RWPE1 (cell line): ENCODE measurements at places on chromosomes 2 and 18.

DNA sequence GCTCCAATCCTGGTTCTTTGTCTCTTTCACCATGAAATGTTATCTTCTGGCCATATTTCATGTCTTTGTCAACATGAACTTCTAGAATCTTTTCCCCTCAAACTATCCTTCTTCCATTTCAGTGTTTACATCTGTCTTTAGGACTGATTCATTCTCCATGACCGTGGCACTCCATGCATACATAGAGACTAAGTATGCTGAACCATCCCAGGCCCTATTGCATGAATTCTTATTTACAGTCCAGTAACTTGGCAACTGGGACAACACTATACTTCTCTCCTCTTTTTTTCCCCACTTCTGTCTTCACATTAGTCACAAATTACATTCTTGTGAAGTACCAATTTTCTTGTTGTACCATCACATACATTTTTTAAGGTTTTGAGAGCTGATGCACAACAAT is 109.8 kb upstream of the GALNT13 start:
- DNase-seq, result no peak

GRCh38 chr2:7019191-7019590 is 102.0 kb downstream of the RNF144A start:
- DNase-seq, result no peak

DNA sequence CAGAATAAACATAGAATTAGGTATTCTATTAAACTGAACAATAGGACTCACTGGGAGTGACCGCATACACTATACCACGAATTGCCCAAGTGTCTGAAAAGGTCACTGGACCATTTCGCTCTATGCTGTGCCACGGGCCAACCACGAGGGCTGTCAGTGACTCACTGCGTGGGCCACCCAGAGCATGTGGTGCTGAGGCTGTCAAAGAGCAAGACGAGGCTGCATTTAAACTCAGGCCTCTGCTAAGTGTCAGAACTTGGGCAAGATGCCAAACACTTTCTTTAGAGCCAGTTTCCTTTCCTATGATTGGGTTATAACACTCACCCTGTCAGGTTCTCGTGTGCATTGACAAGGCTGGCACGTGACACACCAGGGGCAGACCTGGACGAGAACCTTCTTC is 97.5 kb downstream of the SH3YL1 start:
- no peak for DNase-seq

DNA sequence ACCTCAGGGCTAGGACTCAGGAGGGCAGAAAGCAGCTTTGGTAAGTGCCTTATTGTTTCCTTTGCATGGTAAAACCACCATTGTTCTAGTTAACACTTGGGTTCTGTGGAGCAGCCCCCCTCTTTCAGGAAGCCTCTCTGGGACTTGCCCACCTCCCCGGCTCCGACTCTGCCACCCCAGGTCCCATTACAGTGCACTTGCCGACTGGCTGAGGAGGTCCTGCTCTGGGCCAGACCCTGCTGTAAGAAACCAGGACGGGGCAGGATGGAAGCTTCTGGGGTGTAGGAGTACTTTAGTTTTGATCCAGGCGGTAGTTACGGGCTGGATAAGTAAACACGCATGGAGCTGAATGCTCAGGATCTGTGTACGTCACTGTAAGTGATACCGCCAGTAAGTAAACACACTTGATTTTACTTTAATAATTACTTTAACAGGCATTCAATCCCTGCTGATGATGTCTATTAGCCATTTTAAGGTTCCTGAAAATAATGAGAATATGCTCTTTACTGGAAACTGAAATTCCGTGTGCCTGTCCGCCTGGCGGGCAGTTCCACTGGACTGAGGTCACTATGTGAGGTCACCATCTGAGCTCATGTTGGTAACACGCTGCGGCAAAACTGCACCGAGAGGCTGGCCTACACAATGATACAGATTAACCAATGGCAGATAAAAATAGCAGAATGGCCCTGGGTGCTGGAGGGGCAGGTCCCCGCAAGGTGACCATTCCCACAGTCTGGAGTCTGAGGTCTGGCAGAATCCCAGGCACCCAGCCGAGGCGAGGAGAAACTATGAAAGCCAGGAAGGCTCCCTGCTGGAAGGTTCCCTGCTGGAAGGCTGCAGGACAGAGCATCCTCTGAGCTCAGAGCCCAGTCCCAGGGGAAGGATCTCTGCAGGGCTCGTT is 25.2 kb downstream of the HS1BP3 start:
- DNase-seq, result no peak

GRCh38 chr2:144383571-144384100 is 136.3 kb downstream of the ZEB2 start:
- no peak for DNase-seq

- DNase-seq, result no peak
Measured at GRCh38 chr2:213317929-213318328, 33.7 kb downstream of the SPAG16 start.

- DNase-seq, result no peak
Measured at GRCh38 chr2:217570394-217570793, 432.4 kb downstream of the TNS1 start.

DNA sequence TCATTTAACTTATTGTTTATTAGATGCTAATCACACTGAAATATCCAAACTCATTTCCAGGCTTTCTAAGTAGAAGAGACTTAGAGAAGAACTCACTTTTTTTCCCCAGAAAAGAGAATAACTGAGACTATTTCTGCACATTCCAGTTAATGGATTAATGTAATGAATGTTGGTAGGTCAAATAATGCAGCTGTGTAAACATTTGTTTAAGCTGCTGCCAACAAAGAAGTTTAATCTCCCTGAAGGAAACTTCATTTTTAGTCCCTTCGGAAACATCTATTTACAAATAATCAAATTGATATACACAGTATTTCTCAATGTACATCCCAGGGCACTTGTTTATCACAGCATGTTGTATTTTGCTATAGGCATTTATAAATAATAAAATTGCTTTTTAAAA is 126.9 kb downstream of the KCNS3 start:
- DNase-seq, result no peak

DNA sequence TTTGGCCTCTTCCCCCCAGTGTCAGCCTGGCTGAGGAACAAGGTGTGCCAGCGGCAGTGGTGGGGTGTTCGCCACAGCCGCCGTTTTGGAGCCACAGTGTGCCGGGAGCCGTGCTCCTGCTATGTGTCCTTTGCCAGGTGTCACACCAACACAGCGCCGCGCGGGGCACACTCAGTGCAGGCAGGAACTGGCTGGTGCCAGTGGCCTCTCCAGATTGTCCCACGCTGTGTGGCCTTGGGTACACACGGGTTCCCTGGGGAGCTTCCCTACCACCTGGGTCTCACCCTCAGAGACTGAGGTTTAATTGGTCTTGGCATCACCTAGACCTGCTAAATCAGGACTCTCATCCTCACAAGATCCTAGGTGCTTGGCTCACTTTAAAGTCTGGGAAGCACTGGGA is 171.6 kb downstream of the LDLRAD4 start:
- no peak for DNase-seq

- no peak for DNase-seq
Measured at GRCh38 chr2:229712136-229712535, 2.2 kb downstream of the DNER start.

- no peak for DNase-seq
Measured at GRCh38 chr18:74276609-74277008, 15.2 kb downstream of the CYB5A start.

DNA sequence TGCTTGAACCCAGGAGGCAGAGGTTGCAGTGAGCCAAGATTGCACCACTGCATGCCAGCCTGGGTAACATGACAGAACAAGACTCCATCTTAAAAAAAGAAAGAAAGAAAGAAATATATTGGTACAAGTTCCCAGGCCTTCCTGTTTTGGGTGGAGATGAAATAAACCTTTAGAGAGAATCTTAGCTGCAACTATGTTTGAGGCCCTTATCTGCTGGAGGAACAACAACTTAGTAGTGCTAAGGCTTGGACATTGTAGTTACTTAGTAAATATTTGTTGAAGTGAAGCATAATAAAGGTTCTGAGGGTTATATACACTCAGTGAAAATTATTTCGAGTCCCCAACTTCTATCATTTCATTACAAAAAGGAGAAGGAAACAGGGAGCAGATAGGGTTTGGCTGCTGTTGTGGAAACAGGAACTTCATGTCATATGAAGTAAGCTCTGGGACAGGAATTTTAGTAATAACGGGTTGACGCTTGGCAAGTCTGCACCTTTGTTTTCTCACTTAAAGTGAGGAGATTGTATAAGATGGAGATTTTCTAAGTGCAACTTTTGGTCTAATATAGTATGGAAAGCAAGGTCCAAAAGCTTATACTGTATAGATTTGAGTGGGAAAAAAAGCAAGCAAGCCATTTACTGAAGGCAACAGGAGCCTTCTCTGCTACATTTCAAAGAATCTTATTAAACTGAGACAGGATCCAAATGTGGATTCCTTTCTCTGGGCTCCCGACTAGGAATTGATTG is 40.0 kb upstream of the AGPS start:
- no peak for DNase-seq

- no peak for DNase-seq
Measured at GRCh38 chr18:51168026-51168742, 29.3 kb downstream of the MEX3C start.

GRCh38 chr2:145692971-145693478 is 1173.1 kb upstream of the ZEB2 start:
- DNase-seq, result peak; percentile 48

- DNase-seq, result no peak
Measured at GRCh38 chr2:47715552-47715951, 67.4 kb upstream of the MSH6 start.

DNA sequence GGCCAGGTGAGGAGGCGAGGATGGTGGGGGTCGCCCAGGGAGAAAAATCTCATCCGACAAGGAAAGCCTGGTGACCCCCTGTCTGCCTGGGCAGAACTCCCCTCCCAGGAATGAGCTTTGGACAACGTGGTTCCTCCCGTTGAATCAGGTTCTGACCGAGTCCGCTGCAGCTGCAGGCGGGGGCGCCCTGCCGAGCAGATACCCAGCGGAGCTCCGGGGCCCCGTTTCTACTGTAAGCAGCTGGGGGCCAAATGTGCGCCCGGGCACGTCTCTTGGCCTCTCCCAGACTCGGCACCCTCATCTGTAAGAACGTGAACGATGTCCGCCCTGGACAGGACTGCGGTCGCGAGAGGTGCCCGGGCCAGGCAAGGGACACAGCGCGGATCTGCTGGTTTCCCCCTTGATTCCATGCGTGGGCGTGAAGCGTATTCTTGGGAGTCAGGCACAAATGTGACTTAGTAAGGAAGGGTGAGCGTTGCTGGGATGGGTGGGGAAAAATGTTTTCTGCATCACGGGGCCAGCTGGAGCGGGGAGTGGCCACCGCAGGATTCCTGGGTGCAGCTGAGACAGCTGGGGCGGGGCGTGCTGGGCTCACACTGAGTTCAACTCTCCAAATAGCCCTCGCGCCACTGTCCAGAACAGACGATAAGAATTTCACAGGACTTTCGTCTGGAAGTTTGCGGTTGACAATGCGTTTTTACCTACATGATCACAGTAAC is 20.2 kb upstream of the TUBB6 start:
- DNase-seq, result peak; percentile 86

- DNase-seq, result no peak
Measured at GRCh38 chr2:236417150-236417549, 152.5 kb upstream of the ACKR3 start.

GRCh38 chr18:23552505-23552904 is 33.8 kb downstream of the NPC1 start:
- no peak for DNase-seq

DNA sequence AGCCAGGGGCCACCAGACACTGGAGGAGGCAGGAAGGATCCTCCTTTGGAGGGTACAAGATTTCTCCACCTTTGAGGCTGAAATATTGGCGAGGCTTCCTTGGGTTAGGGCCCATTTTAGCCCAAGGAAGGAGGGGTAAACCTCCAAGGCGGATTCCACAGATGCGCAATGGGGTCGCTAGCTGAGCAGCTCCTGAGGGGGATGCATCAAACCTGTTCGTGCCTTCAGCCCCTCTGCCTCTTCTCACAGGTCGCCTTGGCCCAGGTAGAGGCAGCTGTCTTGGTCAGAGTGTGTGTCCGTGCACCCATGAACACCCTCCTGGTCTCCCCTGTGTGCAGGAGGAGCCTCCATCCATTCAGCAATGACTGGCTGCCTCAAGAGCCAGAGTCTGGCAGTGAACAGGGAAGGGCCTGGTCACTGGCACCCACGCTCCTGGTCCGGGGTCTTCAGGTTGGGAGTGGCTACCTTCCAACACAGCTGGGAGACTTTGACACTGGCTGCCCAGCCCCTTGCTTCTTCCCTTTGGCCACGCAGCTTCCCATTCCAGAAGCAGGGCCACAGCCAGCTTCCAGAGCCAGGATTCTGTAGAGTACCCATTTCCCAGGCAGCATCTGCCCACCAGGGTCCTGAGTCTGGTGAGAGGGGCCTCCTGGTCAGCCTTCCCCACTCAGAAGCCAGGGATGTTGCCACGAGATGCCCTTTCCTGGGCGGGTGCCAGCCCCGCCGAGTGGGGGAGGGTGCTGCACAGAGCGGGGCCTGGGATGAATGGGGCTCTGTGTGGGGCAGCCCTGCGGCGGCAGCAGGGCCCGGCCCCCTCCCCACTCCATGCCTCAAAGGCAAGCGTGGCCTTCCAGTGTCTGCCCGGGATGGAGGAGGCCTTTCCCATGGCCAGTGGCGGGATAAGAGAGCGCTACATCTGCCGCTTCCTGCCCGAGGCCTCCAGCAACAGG is 95.8 kb upstream of the GPC1 start:
- no peak for DNase-seq

- no peak for DNase-seq
Measured at GRCh38 chr2:121804997-121805765, 49.7 kb downstream of the TSN start.

DNA sequence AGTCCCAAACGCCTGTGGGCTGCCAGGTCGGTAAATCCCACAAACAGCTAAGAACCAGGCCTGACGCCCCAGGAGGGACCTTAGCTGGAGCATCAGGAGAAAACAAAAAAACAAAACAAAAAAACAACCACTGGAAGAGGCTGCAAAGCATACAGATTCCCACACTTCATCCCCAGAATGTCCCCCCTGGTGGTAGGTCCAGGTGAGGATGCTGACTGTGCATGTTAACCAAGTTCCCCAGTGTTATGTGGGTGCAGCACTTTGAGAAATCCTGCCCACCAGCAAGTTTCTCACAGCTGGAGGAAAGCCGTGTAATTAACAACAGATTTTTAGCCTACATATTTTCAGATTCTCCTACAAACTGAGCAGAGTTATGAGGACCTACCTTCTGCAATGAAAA is 15.1 kb downstream of the ST3GAL5 start:
- DNase-seq, result no peak

- no peak for DNase-seq
Measured at GRCh38 chr2:221204699-221205098, 367.4 kb downstream of the EPHA4 start.

- DNase-seq, result no peak
Measured at GRCh38 chr2:210162466-210163124, 8.6 kb downstream of the KANSL1L start.

DNA sequence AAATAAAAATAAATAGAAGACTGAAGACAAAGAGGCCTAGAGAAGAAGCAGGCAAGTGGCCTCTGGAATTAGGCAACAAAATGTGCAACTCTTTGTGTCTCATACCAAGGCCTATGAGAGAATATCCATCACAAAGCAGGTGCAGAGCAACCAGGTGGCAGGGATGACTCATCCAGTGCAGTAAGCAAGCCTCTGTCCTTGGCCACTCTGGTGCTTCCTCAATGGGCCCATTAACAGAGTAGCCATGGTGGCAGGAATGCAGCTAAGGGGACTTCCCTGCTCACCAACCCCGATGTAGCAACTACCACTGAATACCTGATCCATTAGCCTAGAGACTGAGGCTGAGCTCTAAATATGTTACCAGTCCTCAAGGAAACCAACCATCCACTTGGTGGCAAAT is 11.0 kb upstream of the EPG5 start:
- DNase-seq, result no peak
